ENCODE measurements at places on chromosomes 12 and 14. TPM values are rescaled to one million over a fixed set of nuclear protein-coding genes. Genes with fewer than 3 reads are reported as not detected.

GRCh38 chr14:102197317-102197853, 57.7 kb downstream of the WDR20 start:
- H3K27me3 ChIP-seq = no peaks in the 10 kb centered on the region
- H3K27ac ChIP-seq = peak overlapping the region; percentile 37
- peaks cover 38% of the 10 kb centered on the region for H3K4me1 ChIP-seq
- H3K36me3 ChIP-seq = peaks cover 16% of the 10 kb centered on the region
- no peak for DNase-seq
- no peak overlapping the region for H3K4me3 ChIP-seq

NID2 gene
- polyA plus RNA-seq = not detected

- no peaks in the 10 kb centered on the region for H3K36me3 ChIP-seq
- no peak for DNase-seq
- H3K27ac ChIP-seq = no peak overlapping the region
- peaks cover 7% of the 10 kb centered on the region for H3K27me3 ChIP-seq
- H3K4me1 ChIP-seq = no peaks in the 10 kb centered on the region
- no peak overlapping the region for H3K4me3 ChIP-seq
Observed at GRCh38 chr14:63777024-63777423, 49.2 kb upstream of the SGPP1 start.

DNA sequence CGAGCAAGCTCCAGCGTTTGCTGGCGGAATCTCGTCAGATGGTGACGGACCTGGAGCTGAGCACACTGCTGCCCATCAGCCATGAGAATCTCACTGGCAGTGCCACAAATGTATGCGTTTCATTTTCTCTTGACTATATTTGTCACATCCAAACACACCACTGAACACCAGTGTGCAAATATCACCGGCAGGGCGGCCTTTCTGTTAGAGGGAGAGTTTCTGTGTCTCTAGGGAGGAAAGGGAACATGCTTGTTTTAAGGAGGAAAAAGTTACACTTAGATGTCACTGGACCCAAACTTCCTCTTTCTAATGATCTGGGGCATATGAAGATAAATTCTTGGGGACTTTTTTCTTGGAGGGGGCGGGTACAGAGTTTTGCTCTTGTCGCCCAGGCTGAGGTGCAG, 21.9 kb upstream of the HIP1R start:
- DNase-seq = peak; percentile 85
- peak overlapping the region; percentile 98 for H3K27ac ChIP-seq
- H3K4me1 ChIP-seq = peaks cover 42% of the 10 kb centered on the region

- no peak overlapping the region for H3K27ac ChIP-seq
- no peak overlapping the region for H3K4me3 ChIP-seq
- no peak for DNase-seq
- no peaks in the 10 kb centered on the region for H3K36me3 ChIP-seq
- H3K4me1 ChIP-seq = peaks cover 35% of the 10 kb centered on the region
Observed at GRCh38 chr14:63709589-63709988, 18.3 kb downstream of the SGPP1 start.

GRCh38 chr14:52268279-52269061, 972 bp downstream of the PTGDR start:
- no peaks in the 10 kb centered on the region for H3K36me3 ChIP-seq
- H3K4me3 ChIP-seq = peak overlapping the region; percentile 88
- no peak overlapping the region for H3K27ac ChIP-seq

CCDC177 gene
- polyA plus RNA-seq = not detected

GRCh38 chr12:95258151-95258550, 40.5 kb downstream of the VEZT start:
- no peaks in the 10 kb centered on the region for H3K4me1 ChIP-seq
- no peaks in the 10 kb centered on the region for H3K27me3 ChIP-seq
- peaks cover 27% of the 10 kb centered on the region for H3K36me3 ChIP-seq

DNA sequence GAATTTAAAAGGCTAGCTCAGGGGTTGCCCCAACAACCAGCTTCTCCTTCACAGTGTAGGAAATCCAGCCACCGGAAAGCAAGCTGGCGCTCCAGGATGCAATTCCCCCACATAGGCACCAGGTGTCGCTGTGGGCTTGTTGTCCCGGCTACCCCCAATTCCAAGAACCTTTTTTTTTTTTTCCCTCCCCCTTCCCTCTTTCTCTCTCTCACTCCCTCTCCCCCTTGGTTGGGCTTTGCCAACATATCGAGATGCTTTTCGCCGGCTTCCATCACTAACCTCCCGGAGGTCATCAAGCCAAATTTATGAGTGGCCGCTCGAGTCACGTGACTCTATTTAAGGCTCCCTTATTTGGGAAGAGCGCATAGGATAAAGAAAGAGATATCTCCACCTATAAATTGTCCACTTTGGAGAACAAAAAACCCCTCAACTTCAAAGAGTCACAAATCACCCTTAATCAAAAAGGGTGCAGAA, at the start of gene HOXC5:
HOXC5 (plus strand) TSS at position 424 of the 474 bp plus-strand sequence. CDS start 73 bp downstream, outside the sequence.
- peaks cover 30% of the 10 kb centered on the region for H3K4me1 ChIP-seq
- H3K4me3 ChIP-seq = peak within 1 kb of the TSS; percentile 81
- peak; percentile 53 for DNase-seq

CFAP54 gene
- polyA plus RNA-seq = not detected

DNA sequence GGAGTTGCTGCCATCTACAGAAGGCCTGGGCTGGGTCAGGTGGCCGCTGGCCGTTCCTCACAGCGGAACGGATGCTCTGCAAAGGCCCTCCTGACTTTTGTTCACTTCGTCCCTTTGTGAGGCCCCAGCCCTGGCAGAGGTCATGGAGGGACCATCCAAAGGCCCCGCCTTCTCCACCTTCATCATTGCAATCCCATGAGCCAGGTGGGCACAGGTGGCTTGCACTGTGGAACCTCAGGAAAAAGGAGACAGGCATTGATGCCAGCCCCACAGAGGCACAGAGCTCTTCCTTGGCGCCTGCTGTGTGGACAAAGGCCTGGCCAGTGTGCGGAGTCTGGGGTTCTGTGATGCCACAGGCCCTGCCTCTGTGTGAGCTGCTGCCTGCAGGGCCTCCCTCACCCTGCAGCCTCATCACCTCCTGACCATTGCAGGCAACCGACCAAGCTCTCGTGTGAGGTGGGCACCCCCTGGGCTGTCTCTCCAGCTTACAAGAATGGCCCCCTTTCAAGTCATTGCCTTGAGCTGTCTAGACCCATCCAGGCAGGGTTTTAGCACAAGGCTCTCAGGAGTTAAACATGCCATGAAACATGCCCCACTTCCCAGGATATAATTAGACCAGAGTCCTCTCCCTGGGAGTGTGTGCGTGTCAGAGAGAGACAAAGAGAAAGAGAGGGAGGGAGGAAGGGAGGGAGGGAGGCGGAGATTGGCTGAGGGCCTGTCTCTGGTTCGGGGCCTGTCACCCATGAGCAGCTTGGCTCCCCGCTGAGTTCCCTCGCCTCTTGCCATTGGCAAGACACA, 19.3 kb downstream of the NFKBIA start:
- peaks cover 3% of the 10 kb centered on the region for H3K4me1 ChIP-seq
- DNase-seq = no peak
- no peak overlapping the region for H3K27ac ChIP-seq
- no peaks in the 10 kb centered on the region for H3K27me3 ChIP-seq
- no peak overlapping the region for H3K4me3 ChIP-seq
- no peaks in the 10 kb centered on the region for H3K36me3 ChIP-seq

SLC5A8 gene
- not detected for polyA plus RNA-seq

CLEC1A gene
- polyA plus RNA-seq = not detected

- peaks cover 8% of the 10 kb centered on the region for H3K4me1 ChIP-seq
- no peak for DNase-seq
- H3K27me3 ChIP-seq = no peaks in the 10 kb centered on the region
Observed at GRCh38 chr14:96920023-96920422, 122.8 kb downstream of the VRK1 start.

TAS2R7 gene
- polyA plus RNA-seq = not detected

TAS2R19 gene
- polyA plus RNA-seq = not detected

DNA sequence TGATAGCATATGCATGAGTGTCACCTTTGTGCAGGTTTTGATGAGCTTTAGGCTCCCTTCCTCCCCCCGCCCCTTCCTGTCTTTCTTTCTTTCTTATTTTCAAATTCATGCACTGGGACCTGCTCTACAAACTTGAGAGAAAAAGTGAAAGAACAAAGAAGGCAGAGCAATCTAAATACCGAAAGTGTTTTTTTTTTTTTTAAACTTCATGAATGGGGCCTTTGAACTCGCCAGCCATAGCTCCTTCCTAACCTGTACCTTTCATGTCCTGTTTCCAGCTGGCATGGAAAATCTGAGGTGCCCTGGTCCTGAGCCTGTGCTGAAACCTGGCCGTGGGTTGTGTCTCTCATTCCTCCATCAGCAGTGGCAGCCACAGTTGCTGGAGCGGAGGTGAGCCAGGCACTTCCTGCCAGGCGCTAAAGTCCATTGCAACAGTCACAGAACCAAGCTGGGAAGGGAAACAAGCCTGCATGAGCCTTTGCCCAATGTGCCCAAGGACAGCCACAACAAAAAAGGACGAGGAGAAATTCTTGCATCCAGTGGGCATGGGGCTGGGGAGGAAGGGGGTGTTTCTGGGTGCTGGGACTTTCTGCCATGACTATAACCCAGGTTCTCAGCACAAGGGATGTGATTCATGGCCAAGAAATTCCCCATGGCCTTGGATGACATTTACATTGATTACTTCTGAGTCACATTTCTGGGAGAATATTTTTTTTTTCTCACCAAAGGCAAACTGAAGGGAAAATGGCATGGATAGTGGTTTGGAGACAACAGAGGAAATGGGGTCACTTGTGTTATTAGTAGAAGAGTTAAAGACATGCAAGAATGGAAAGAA, 102.7 kb downstream of the TMEM30B start:
- no peaks in the 10 kb centered on the region for H3K4me1 ChIP-seq
- no peak overlapping the region for H3K27ac ChIP-seq
- H3K27me3 ChIP-seq = peaks cover 26% of the 10 kb centered on the region
- no peaks in the 10 kb centered on the region for H3K36me3 ChIP-seq

DNA sequence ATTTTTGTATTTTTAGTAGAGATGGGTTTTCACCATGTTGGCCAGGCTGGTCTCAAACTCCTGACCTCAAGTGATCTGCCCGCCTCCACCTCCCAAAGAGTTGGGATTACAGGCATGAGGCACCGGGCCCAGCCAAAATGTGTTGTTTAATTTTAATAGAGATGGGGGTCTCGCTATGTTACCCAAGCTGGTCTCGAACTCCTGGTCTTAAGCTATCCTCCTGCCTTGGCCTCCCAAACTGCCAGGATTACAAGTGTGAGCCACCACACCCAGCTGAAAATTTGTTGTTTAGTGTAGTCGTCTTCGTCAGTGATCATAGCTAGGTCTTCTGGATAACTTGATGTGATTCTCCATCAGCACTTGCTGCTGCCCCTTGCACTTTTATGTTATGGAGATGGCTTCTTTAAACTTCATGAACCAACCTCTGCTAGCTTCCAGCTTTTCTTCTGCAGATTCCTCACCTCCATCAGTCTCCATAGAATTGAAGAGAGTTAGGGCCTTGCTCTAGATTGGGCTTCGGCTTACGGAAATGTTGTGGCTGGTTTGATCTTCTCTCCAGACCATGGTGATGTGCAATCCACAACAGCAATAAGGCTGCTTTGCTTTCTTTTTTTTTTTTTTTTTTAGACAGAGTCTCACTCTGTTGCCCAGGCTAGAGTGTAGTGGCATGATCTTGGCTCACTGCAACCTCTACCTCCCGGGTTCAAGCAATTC, 13.0 kb downstream of the ISCU start:
- peak overlapping the region; percentile 64 for H3K27ac ChIP-seq
- no peak overlapping the region for H3K4me3 ChIP-seq
- peaks cover 55% of the 10 kb centered on the region for H3K4me1 ChIP-seq
- no peak for DNase-seq
- no peaks in the 10 kb centered on the region for H3K36me3 ChIP-seq
- no peaks in the 10 kb centered on the region for H3K27me3 ChIP-seq

GRCh38 chr14:31489691-31490090, 1.9 kb upstream of the GPR33 start:
- peaks cover 75% of the 10 kb centered on the region for H3K4me1 ChIP-seq
- peak overlapping the region; percentile 30 for H3K27ac ChIP-seq
- no peaks in the 10 kb centered on the region for H3K27me3 ChIP-seq
- H3K4me3 ChIP-seq = peak overlapping the region; percentile 31

- no peak overlapping the region for H3K27ac ChIP-seq
- no peaks in the 10 kb centered on the region for H3K36me3 ChIP-seq
- H3K4me3 ChIP-seq = no peak overlapping the region
- DNase-seq = no peak
- H3K27me3 ChIP-seq = no peaks in the 10 kb centered on the region
Observed at GRCh38 chr12:24854017-24854416, 94.9 kb downstream of the BCAT1 start.

GRCh38 chr12:55446326-55446725, 2.5 kb downstream of the OR6C2 start:
- H3K4me1 ChIP-seq = peaks cover 5% of the 10 kb centered on the region
- DNase-seq = no peak

DNA sequence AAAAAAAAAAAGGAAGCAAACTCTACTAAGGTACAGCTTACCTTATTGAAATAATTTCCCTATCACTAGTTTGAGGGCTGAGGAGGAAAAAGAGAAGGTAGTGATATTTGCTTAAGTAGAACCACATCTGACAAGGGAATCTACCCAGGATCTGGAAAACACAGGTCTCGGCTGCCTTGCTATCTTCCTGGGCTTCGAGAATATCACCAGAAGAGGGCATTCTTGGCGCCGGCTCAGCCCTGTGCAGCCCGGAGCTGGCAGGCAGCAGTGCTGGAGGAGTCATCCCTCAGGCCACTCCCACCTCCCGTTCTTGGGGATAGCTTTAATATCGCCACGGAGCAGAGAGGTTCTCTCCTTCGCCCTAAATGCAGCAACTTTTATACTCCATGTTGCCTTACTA, 1181.2 kb downstream of the VRK1 start:
- H3K27me3 ChIP-seq = peaks cover 7% of the 10 kb centered on the region
- DNase-seq = no peak
- no peaks in the 10 kb centered on the region for H3K4me1 ChIP-seq
- H3K27ac ChIP-seq = no peak overlapping the region

KIF26A gene
- polyA plus RNA-seq = not detected

DNA sequence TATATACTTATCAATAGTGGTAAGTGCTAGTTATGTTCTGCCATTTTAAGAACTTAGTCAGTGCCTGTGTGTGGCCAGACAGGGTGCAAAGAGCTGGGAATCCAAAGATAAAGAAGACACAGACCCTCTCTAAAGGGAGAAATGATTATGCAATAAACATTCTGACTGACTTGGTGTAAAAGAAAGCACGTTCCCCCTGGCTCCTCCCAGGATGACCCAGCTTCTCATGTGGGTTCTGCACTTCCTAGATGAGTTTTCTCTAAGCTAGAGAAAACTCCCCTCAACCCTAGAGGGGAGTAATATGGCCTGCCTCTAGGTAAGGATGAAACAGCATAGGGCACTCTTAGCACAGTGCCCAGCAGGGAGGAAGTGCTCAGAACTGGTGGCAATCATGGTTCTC, 231.2 kb downstream of the VRK1 start:
- peaks cover 74% of the 10 kb centered on the region for H3K27me3 ChIP-seq
- peaks cover 29% of the 10 kb centered on the region for H3K4me1 ChIP-seq
- no peak for DNase-seq
- H3K27ac ChIP-seq = no peak overlapping the region
- no peak overlapping the region for H3K4me3 ChIP-seq

DNA sequence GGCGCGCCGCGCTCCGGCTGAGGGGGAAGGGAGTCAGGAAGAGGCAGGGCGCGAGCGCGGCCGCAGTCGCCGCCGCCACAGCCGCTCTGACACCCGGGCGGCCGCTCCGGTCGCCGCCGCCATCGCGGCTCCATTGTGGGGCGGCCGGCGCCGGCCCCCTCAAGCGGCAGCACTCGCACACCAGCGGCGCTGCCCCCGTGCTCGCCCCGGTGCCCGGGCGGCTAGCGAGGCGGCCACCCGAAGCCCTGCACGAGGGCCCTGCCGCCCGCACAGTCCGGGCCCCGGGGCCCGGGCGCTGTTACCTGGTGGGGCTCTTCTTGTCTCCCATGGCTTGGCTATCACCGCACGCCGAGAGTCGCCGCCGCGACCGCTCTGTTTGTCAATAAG, 202 bp downstream of the YAF2 start:
- no peaks in the 10 kb centered on the region for H3K36me3 ChIP-seq
- H3K4me1 ChIP-seq = peaks cover 32% of the 10 kb centered on the region
- H3K27me3 ChIP-seq = no peaks in the 10 kb centered on the region
- peak overlapping the region; percentile 86 for H3K27ac ChIP-seq
